Muscle of leg (tissue), 16 donors: ENCODE measurements at places on chromosomes 2 and 18.
A peak's percentile ranks its signal among the peaks of the same experiment; 100 is the strongest.

GRCh38 chr18:80246445-80247392 lies 595 bp downstream of the PARD6G start:
- peak; percentile 34 for DNase-seq

GRCh38 chr2:145752091-145752806 lies 1232.3 kb upstream of the ZEB2 start:
- peak; percentile 93 for DNase-seq

GRCh38 chr2:217399291-217399690 lies 539.4 kb upstream of the TNP1 start:
- DNase-seq, result no peak

- DNase-seq, result no peak
Observed at GRCh38 chr2:137959166-137959565, 5.1 kb upstream of the HNMT start.

DNA sequence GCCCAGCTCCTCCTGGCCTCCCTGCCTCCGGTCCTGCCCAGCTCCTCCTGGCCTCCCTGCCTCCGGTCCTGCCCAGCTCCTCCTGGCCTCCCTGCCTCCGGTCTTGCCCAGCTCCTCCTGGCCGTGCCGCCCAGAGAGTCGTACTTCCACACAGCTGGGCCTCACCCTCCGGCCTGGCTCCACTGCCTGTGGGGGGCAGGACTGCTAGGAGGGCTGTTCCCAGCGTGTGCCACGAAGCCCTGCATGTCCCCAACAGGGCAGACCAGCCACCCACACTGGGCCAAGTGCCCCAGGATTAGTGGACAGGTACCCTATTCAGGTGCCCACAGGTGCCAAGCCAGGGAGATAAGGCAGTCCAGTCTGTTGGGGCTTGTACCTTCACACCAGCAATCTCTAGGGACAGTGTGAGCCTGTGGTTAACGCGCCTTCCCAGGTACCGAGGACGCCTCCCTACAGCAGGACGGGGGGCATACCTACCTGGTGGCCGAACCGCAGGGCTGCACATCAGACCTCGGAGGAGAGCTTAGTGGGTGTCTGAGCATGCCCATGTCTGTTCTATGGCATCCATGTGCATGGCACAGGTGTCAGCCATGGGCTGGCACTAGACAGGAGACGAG lies 5.3 kb downstream of the GPC1 start:
- no peak for DNase-seq

- DNase-seq, result peak; percentile 51
Observed at GRCh38 chr2:224038049-224038829, 847 bp downstream of the SERPINE2 start.

DNA sequence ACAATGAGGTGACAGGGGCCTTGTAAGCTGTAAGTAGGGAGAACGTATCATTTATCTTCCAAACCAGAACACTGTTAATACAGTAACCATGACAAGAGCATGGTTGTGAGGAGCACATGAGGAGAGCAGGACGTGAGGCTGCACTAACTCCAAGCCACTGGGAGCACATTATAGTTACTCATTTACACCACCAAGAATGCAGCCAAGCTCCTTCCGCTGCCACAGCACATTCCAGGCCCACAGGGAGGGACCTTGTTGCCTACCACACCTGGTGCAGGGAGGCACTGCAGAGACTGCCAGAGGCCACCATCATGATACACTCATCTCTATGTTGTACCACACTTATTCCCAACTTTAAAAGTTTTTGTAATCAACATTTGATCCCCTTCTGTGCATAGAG lies 13.5 kb upstream of the SFXN5 start:
- DNase-seq, result no peak

DNA sequence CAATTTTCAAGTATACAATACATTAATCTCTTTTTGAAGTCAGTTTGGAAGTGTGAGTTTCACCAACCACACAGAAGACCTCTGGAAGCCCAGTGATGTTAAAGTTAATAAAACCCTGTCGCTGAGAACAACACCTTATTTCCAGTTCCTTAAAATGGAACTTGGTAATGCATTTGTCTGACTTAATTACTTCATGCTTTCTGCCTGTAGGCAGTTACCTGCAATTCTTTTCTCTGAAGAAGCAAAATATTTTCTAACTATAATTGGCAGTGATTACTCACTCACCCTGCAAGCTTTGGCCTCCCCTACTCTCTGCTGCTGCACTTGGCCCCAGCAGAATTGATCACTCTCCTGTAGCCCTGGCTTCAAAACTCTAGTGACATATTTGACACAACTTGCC lies 81.5 kb downstream of the TXNL1 start:
- no peak for DNase-seq

DNA sequence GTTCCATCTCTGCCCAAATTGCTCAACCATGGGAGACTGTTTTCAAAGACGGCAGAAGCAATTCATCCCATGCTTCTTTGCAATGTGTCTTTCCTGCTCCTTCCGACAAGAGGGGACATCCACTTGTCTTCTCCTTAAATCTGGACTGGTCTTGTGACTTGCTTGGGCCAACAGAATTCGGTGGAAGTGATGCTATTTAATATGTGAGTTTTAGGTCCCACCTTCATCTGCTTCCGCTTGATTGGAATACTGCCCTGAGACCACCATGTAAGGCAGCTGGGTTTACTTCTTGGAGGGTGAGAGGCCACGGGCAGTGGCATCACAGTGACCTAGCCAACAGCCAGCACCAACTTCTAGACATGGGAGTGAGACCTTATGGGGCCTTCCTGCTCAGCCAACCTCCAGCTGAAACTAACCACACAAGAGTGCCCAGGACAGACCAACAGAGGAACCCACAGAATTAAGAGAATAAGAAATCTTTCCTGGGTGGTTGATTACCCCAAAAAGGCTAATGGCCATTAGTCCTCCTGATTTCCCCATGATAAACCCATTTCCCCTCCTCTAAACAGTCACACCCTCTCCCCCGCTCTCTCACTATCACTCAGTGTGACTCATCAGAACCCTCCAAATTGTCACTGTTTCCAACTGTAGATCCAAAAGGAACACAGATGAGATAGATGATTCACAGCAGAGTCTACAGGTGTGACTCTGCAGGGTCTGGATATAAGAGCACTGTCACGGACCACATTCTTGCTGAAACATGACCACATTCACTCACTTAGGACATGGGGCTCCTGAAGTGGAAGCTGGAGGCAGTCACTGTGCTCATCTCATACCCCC lies 16.2 kb upstream of the RHOB start:
- no peak for DNase-seq

DNA sequence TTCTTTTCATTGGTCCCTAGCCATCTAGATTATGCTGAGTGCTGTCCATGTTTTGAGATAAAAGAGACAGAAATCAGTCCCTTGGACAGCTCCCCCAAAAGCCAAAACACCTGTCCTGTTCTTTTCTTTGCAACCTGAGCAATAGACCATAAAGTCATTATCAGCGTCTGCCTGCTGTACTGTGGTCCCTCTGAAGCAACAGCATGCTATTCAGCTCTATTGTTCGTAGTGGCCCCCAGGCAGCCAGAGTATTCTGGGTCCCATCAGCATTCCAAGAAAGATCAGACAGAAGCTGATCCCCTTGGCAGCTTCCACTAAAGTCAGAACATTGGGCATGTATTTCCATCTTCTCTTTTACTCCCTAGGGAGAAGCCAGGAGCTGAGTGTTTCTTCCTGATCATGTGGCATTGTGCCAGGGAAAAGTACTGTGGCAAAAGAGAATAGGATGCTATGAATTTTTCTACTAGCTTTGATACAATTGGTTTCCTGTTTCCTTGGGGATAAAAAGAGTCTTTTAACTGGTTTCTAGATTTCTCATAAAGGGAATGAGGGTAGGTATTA lies 33.6 kb upstream of the ZSWIM2 start:
- DNase-seq, result no peak

- no peak for DNase-seq
Observed at GRCh38 chr2:215848146-215848545, 165.2 kb downstream of the MREG start.
